OCI-M1 (cell line): ENCODE measurements at places on chromosomes 1 and 21.

- no peak for DNase-seq
Observed at GRCh38 chr1:27931184-27931583, 3.6 kb upstream of the SMPDL3B start.

- DNase-seq: peak; percentile 70
Observed at GRCh38 chr1:86138746-86139145, 17.8 kb downstream of the COL24A1 start.

GRCh38 chr1:48031676-48032075, 34.5 kb upstream of the TRABD2B start:
- DNase-seq: no peak

GRCh38 chr1:91555821-91556531, 55.3 kb downstream of the CDC7 start:
- DNase-seq: peak; percentile 88

DNA sequence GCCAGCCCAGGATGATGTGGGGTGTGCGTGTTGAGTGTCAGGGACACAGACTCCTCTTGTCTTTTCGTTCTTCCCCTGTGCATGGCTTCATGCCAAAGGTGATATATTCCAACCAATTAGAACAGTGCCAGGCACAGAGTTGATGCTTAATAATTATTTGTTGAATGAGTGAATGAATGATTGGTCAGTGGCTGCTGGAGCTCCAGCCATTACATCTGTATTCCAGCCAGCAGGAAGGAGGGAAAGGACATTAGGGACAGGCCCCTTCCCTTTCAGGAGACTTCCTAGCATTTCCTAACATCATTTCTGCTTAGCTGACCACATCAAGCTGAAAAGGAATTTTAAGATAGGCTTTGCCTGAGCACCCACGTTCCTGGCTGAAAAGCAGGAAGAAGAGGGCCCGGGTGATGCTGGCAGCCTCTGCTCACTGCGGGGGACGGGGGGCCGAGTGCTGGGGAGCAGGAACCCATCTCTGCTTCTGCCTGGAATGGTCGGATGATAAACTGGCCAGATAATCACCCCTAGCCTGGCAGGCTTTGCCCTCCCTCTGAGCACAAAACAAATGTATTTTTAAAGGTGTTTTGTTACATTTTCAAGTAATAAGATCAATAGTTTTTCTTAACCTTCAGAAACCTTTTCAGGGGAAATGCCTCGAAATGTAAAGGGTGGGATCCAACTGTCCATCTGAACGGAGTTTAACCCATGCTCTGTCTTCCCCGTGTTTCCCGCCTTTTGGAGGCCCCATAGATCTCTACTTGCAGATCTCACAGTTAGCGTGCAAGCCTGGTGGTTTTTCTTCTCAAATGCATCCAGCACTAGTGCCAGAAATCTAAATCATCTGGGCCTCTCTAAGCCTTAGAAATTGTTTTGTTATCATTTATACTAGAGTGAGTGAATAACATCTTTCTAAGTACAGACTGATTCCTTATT, 39.0 kb downstream of the SLC37A1 start:
- no peak for DNase-seq

GRCh38 chr1:34166191-34166624, 1.2 kb upstream of the CSMD2 start:
- no peak for DNase-seq

- DNase-seq: no peak
Observed at GRCh38 chr1:226497991-226498639, 50.4 kb upstream of the STUM start.

DNA sequence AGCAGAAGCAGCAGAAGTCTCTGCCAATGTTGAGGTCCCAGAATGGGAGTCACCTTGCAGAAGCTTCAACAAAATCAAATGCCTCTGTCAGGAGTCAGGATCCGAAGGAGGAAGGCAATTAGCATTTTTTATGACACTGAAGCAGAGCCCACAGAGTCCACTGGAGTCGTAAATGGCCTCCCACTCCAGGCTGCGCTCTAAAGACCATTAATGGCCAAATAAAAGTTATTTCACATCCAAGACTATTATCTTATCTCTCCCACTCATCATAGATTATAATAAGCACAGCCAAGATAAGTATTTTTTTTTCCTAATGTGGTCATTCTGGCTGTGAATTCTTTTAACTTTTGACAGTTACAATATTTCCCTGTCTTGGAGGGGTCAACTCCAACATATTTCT, 191.1 kb upstream of the C8B start:
- DNase-seq: no peak

- DNase-seq: no peak
Observed at GRCh38 chr1:204362984-204363334, 3.2 kb upstream of the PLEKHA6 start.

GRCh38 chr1:42319128-42319851, 15.7 kb downstream of the FOXJ3 start:
- no peak for DNase-seq

- DNase-seq: no peak
Observed at GRCh38 chr1:7084232-7084894, 299.1 kb downstream of the CAMTA1 start.

DNA sequence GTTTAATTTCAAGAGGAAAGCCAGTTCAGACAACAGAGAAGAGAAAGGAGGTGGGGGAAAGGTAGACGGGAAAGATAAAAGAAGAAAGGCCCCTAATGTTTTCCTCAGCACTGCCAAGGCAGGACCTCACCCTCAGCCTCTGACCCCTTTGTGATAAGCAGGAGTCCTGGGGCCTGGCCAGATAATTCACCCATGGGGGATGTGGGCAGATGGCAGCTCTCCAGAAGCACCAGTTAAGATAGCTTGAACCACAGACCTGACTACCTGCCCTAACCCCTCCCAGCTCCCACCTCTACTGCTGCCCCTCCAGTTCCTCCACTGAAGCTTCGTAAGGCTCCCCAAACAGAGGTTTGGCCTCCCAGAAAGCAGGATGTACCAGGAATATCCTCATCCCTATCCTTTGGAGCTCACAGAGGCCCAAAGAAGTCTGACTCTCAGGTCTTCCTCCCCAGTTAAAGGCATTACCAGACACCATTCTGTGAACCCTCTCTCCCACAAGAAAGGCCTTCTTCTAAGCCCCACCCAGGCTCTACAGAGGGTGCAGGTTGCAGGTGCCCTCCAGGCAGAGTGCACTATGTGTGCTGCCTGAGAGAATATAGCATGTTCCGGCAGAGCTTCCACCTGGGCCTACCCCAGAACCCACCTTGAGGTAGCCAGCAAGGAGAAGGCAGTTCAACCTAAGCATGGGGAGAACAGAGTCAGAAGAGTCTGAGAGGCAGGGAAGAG, 9.2 kb upstream of the SNAPIN start:
- peak; percentile 63 for DNase-seq

GRCh38 chr1:115251856-115252255, 86.2 kb downstream of the NGF start:
- DNase-seq: peak; percentile 2

DNA sequence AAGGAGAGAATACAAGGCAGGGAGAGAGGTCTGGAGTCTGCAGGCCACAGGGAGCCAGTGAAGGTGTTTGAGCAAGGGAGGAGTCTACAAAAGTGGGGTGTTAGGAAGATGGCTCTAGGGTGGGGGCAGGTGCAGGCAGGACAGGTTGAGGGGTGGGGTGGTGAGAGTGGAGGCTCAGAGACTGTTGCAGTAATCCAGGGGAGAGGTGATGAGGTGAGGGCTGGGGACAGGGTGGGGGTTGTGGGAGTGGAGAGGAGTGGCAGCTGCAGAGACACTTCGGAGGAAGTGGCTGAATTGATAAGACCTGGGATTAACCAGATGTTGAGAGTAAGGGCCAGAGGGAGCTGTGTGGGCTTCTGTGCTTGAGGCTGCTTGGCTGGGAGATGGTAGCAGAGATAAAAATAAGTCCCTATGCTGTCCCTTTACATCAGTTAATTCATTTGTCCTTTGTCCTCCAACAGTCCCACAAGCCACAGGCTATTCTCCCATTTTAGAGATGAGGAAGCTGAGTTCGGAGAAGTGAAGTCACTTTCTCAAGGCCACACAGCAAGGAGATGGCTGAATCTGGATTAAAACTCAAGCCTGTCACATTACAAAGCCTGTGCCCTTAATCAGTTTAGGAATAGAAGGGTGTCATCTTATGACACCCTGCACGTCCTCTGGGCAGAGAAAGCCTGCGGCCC, 54.8 kb upstream of the SYNC start:
- DNase-seq: peak; percentile 92

- no peak for DNase-seq
Observed at GRCh38 chr1:6935361-6935883, 150.2 kb downstream of the CAMTA1 start.

DNA sequence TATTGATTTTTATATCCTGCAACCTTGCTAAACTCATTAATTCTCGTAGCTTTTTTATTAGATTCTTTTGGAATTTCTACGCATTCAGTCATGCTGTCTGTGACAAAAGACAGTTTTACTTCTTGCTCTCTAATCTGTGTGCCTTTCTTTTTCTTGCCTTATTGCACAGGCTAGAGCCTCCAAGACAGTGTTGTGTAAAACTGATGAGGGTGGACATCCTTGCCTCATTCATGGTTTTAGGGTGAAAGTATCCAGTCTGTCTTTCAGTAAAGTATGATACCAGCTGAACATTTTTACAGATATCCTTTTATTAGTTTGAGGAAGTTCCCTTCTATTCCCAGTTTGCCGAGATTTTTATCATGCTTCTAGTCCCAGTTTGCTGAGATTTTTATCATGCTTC, 133.8 kb downstream of the HS2ST1 start:
- DNase-seq: no peak

- peak; percentile 45 for DNase-seq
Observed at GRCh38 chr1:41540886-41541591, 56.6 kb upstream of the EDN2 start.

DNA sequence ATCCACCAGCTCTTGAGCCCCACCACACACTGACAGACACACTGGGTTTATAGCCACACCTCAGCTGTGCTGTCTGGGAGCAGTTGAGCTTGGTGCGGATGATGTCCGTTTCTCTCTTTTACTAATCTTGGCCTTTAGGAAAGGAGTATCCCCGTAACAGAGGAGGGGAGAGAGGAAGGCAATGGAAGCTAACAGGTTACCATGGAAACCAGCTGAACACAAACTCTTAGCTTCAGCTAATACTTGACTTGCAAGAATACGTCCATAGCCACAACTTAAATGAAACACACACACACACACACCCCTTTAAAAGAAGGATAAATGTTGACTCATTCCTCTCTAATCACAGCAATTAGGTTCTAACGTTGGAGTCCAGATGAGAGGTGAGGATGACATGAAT, 28.0 kb upstream of the LRRN2 start:
- DNase-seq: no peak
